ENCODE measurements at places on chromosomes 1 and 21.

- DNase-seq, result no peak
Observed at GRCh38 chr1:18400347-18401102, 80.2 kb upstream of the KLHDC7A start.

- DNase-seq, result no peak
Observed at GRCh38 chr1:98478121-98478520, 183.4 kb upstream of the SNX7 start.

DNA sequence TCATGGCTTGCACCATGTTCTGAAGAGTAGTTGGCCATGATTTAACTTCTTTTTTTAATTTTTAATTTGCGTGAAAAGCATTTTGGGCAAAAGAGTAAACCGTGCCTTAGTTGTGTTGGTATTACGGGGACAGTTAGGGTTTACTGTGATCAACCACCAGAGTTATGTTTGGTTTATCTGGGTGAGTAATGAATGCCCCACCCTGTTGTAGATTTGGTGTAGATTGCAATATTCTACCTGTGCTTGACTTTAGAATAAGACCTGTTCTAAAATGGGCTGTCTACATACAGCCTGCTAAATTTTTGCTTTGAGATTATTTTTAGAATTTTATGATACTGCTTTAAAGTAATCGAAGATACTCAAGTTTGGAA, 1.4 kb downstream of the USP25 start:
- no peak for DNase-seq

DNA sequence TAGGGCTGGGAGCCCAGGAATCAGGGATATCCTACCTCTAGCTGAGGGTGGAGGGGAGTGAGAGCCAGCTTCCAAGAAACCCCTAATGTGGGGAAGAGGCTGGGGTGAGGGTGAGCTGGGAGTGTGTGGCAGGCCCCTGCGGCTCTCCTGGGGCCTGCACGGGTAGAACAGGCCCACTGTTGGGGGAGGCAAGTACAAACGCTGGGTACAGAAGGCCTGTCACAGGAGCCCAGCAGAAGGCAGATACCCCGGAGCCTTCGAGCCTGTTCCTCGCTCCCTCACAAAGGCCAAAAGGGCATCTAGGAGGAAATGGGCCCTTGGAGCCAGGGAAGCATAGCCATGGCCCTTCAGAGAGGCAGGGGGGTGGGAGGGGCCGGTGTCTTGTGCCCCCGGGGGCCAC, 13.7 kb downstream of the CELF3 start:
- no peak for DNase-seq

- DNase-seq, result no peak
Observed at GRCh38 chr21:37631319-37632117, 264.9 kb downstream of the DYRK1A start.

- DNase-seq, result no peak
Observed at GRCh38 chr21:40827509-40827908, 19.4 kb downstream of the DSCAM start.

DNA sequence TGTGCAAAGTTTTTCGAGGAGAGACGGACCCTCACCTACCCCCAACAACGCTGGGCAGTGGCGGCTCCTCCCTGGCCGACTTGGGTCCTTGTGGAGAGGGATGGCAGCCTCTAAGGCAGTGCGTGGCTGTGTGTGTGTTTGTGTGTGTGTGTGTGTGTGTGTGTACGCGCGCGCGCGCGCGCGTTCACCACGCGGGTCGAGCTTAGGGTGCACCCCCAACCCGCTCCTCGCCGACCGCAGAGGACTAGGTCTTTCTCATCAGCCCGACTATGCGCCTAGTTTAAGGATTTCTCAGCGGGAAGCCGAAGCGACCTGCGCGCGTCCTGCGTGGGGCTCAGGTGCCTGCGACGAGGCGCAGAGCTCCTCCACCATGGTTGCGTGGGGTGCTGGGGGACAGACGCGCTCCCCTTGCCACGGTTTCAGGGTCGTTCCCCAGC, 940 bp downstream of the SOX13 start:
- no peak for DNase-seq

GRCh38 chr1:33317946-33318345, 3.0 kb downstream of the A3GALT2 start:
- no peak for DNase-seq

DNA sequence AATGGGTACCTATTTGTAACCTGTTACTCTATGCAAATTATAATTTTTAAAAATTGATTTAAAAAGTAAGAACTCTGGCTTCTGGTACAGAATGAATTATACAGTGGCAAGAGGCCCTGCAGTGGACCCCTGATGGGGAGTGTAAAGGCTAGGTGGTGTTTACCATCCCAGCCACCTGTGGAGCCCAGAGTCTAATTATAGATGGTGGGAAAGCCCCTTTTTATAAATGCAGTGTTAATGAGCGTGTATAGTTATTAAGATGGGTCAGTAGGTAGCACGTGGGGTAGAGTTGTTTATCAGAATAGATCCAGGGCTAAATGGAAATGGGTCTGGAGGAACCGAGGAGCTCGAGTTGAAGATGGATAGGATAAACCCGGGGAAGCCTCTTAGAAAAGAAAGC, 13.9 kb upstream of the PRELP start:
- no peak for DNase-seq

DNA sequence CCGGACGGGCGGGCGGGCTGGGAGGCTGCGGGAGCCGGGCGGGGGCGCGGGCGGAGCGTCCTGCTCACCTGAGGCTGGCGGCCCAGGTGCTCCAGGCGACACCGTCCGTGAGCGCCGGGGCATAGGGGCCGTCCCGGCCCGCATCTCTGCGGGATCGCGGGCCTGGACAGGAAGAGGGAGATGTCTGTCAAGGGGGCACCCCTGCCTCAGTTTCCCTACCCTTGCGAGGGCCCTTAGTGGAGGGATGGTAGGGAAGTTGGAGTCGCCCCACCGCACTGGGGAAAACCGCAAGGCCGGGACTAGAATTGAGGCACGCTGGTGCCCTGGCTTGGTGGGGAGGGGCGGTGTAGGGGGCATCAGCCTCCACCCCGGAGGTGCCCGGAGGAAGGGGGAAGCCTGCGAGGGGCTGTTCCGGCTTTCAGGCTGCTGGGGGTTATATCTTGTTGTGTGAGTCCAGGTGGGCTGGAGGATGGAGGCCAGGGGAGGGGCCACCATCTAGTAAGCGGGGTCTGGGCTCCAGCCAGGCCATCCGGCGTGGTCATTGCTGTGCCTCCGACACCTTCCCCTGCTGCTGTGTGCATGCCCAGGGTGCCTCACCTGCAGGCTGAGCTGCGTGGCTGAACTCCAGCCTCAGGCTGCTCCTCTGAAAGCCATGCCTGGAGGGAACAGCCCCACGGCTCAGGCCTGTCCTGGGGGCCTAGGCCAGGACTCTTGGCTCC, 580 bp downstream of the VWA1 start:
- no peak for DNase-seq

- no peak for DNase-seq
Observed at GRCh38 chr1:241101622-241102021, 255.4 kb downstream of the RGS7 start.

GRCh38 chr1:19344372-19344810, 32.3 kb downstream of the SLC66A1 start:
- no peak for DNase-seq
